Naive thymus-derived CD8-positive, alpha-beta T cell (primary cell): ENCODE measurements at places on chromosomes 4 and X. TPM values are rescaled to one million over a fixed set of nuclear protein-coding genes. Genes with fewer than 3 reads are reported as not detected.

- H3K36me3 ChIP-seq, result no peaks in the 10 kb centered on the region
- peaks cover 3% of the 10 kb centered on the region for H3K27me3 ChIP-seq
- no peak for DNase-seq
- no peak overlapping the region for H3K27ac ChIP-seq
- no peak overlapping the region for H3K4me3 ChIP-seq
Observed at GRCh38 chr4:108940149-108940548, 177.3 kb upstream of the ETNPPL start.

- peaks cover 67% of the 10 kb centered on the region for H3K4me1 ChIP-seq
- no peak overlapping the region for H3K4me3 ChIP-seq
- no peak for DNase-seq
- H3K27me3 ChIP-seq, result no peaks in the 10 kb centered on the region
- no peak overlapping the region for H3K27ac ChIP-seq
- peaks cover 19% of the 10 kb centered on the region for H3K36me3 ChIP-seq
Observed at GRCh38 chr4:48686369-48686768, 93.7 kb downstream of the FRYL start.

DNA sequence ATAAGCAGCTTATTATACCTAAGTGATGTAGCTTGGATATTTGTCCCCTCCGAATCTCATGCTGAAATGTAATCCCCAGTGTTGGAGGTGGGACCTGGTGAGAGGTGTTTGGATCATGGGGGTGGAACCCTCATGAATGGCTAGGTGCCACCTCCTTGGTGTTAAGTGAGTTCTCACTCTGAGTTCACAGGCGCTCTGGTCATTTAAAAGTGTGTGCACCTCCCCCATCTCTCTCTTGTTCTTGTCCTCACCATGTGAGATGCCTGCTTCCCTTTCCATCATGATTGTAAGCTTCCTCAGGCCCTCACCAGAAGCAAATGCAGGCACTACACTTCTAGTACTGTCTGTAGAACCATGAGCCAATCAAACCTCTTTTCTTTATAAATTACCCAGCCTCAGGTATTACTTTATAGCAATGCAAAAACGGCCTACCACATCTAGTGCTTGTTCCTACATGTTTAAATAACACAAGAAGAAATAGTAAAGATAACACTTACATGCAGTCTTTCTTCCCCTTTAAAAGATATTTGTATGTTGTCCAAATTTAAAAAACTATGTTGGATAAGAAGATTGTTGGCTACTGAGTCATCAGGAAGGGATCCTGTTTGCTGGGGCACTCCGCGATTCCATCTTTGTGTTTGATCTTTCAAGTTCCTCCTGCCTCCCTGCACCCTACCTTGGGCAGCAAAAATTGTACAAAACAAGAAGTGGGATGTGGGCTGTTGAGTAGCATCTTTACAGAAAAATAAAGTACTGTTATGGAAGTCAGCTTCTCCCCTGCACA, 29.7 kb downstream of the PPP1R2C start:
- H3K4me1 ChIP-seq, result no peaks in the 10 kb centered on the region
- no peak for DNase-seq
- no peaks in the 10 kb centered on the region for H3K27me3 ChIP-seq
- no peak overlapping the region for H3K27ac ChIP-seq
- H3K4me3 ChIP-seq, result no peak overlapping the region
- H3K36me3 ChIP-seq, result no peaks in the 10 kb centered on the region

- H3K27me3 ChIP-seq, result peaks cover 10% of the 10 kb centered on the region
- no peak overlapping the region for H3K27ac ChIP-seq
- no peaks in the 10 kb centered on the region for H3K4me1 ChIP-seq
- DNase-seq, result no peak
Observed at GRCh38 chr4:71526637-71527406, 188.0 kb downstream of the SLC4A4 start.

DNA sequence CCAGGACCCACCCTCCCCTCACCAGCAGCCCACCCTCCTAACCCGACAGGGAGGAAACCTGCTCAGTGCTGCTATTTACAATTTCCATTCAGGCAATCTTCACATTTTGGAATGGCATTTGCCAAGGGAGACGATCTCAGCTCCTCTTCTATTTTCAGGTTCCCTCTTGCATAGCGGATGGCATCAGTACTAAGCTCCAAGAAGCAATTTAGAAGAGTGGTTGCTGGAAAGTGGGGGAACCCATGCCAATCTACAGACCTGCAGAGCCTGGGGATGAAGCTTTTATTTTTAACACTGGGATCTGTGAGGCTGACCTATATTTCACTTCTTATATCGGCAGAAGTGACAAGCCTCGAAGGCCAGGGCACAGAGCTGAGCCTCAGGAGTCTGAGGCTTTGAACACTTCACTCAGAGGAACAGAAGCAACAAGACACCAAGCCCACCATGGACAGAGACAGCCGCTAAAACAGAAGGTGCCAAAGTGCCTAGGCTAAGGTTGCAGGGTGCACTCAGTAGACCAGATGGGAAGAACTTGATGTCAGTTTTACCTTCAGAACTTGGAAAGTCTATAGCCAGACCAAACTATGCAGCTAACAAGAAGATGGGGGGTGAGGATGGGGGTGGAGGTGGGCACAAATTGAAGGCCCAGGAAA, 44.0 kb downstream of the SCD5 start:
- H3K4me1 ChIP-seq, result no peaks in the 10 kb centered on the region
- no peaks in the 10 kb centered on the region for H3K36me3 ChIP-seq
- H3K27ac ChIP-seq, result no peak overlapping the region
- DNase-seq, result no peak
- H3K27me3 ChIP-seq, result peaks cover 1% of the 10 kb centered on the region

- DNase-seq, result no peak
- no peak overlapping the region for H3K27ac ChIP-seq
- H3K4me1 ChIP-seq, result no peaks in the 10 kb centered on the region
- H3K4me3 ChIP-seq, result no peak overlapping the region
- no peaks in the 10 kb centered on the region for H3K27me3 ChIP-seq
Observed at GRCh38 chr4:38344929-38345328, 319.1 kb upstream of the KLF3 start.

DNA sequence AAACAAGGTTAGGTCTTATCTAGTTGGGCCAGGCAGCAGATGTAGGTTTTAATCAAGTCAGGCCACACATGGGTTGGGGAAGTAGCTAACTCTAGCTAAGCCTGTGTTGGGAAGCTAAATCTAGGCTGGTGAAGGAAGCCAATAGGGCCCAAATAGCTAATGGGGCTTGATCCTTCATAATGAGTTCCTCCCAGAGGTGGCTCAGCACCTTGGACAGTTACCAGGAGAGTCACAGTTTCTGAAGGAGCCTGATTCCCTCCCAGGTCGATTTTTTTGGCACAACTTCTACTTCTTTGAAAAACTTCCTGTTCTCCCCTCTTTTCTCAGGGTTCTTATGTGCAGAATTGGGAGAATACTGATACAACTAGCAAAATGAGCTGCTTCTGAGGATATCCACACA, 242.5 kb upstream of the PRPS2 start:
- no peaks in the 10 kb centered on the region for H3K4me1 ChIP-seq
- H3K4me3 ChIP-seq, result no peak overlapping the region
- no peaks in the 10 kb centered on the region for H3K27me3 ChIP-seq
- H3K36me3 ChIP-seq, result no peaks in the 10 kb centered on the region
- H3K27ac ChIP-seq, result no peak overlapping the region

The TLR10 gene
- total RNA-seq, result 2.0 TPM

The RBM10 gene
- 52.3 TPM for total RNA-seq

The PITX2 gene
- not detected for total RNA-seq
